ENCODE measurements at places on chromosomes 12 and 14.

GRCh38 chr12:104671409-104672095 is 214.8 kb downstream of the CHST11 start:
- peak; percentile 77 for DNase-seq

DNA sequence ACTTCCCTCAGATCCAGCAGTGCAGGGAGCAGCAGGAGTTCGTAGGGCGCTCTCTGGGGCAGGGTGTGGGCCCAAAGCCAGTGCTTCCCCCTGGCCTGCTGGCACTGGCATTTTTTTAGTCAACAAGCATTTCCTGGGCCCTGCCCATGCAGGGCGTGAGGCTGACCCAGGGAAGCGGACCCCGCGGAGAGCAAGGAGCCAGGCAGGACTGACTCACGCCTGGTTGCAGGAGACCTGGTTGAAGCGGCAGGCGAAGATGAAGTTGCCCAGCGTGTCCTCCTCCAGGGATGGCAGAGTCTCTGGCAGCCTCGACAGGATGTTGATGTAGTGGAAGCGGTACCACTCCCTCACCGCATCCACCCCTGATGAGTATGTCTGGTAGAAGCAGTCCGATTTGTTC is 13.5 kb downstream of the SCNN1A start:
- DNase-seq: no peak

- DNase-seq: no peak
Measured at GRCh38 chr14:54866588-54866987, 36.0 kb downstream of the GCH1 start.

DNA sequence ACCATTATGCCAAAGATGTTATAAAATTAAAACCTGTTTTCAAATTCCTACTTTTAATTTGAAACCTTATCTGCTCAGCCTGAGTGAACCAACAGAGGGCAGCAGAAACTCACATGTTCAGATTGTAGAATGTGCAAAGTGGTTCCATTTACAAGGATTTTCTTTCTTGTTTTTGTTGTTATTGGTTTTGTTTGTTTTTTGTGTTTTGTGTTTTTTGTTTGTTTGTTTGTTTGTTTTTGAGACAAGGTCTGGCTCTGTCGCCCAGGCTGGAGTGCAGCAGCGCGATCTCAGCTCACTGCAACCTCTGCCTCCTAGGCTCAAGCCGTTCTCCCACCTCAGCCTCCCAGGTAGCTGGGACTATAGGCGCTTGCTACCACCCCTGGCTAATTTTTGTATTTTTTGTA is 22.8 kb upstream of the GARIN2 start:
- DNase-seq: peak; percentile 34

- no peak for DNase-seq
Measured at GRCh38 chr14:36773558-36773957, 111.9 kb downstream of the PAX9 start.

All from GM13976 (cell line).